Suppressor macrophage (primary cell): ENCODE measurements at places on chromosomes 6 and 20.

- DNase-seq: no peak
Observed at GRCh38 chr6:164079275-164079600, 664.7 kb downstream of the QKI start.

GRCh38 chr6:64010010-64010409, 374.4 kb downstream of the PHF3 start:
- no peak for DNase-seq

DNA sequence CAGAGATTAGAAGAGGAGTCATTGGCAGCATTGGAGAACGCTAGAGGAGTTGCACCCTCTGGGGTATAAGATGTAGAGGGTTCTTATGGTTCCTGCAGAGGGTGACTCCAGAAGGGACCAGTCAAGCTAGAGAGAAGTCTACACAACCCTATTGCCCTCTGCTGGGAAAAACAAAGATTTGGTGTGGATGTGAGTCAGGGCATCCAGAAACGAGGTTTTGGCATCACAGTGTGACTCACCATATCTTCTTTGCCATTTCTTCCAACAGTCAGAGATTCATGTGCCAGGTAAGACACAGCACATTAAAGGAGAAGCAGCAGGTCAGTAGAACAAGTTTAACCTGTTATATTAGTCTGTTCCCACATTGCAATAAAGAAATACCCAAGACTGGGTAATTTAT, 598.8 kb downstream of the MAFB start:
- no peak for DNase-seq

DNA sequence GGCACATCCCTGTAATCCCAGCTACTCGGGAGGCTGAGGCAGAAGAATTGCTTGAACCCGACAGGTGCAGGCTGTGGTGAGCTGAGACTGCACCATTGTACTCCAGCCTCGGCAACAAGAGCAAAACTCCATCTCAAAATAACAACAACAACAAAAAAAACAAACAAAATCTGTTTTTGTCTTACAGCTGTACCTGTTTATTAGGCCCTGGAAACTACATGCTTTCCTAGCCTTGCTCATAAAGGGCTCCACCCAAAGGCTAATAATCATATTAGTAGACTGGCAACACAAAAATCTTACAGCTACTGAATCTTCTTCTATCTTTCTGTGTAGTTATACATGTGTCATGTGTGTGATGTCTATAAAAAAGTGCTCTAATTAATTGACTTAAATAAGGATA, 503.9 kb upstream of the EYS start:
- no peak for DNase-seq

- peak; percentile 68 for DNase-seq
Observed at GRCh38 chr6:43575105-43575771, 600 bp downstream of the XPO5 start.

DNA sequence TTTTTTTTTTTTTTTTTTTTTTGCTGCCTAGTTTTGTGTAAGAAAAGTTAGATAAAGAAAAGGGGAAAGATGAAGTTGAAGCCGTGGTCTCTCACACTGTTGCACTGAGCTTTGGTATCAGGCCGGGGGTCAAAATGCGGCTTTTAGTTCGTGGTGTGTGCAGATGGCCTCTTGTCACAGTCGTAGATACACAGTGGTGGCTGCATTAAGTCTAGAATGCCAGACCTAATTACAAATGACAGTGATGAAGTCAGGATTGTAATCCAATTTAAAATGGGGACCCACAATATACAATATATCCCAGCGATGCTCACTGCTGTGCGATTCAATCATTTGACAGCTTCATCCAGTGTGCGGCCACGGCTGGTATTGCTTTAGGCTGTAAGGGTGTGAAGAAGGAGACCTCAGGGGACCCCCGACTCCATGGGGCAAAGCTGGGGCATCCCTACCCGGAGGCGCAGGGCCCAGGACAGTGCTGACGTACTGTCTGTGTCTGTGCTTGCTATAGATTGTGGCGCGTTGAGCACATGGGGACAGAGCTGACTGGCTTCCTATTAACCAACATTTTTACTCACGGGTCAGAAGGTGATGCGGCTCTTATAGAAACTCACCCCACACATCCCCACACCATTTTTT, 210.0 kb upstream of the SOX4 start:
- DNase-seq: no peak

- no peak for DNase-seq
Observed at GRCh38 chr6:47473791-47474346, 3.7 kb upstream of the CD2AP start.

- no peak for DNase-seq
Observed at GRCh38 chr6:138716971-138717665, 56.5 kb upstream of the CCDC28A start.

- peak; percentile 98 for DNase-seq
Observed at GRCh38 chr6:137224799-137225198, 5.6 kb upstream of the IFNGR1 start.

- DNase-seq: no peak
Observed at GRCh38 chr6:144259986-144260385, 25.1 kb upstream of the UTRN start.

DNA sequence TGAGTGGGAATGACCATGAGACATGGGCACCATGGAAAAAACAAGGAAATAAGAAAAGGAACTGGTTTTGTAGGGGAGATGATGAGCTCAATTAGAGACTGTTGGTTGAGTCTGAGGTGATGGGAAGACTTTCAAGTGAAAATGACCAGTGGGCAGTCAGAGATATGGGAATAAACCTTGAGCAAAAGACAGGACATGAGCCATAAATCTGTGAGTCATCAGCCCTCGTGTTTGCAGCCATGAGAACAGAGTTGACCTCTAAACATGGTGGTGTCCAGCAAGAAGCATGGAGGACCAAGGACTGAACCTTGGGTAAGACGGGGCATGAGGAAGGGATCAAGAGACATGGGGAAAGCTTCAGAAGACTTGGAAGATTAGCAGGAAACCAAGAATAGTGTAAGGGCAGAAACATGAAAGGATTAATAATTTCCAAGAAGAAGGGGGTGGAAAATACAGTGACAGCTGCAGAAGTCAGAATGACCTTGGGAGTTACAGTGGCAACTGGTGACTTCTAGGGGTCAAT, 280.6 kb upstream of the PRDM1 start:
- peak; percentile 79 for DNase-seq

- DNase-seq: no peak
Observed at GRCh38 chr6:134468633-134469032, 150.7 kb upstream of the SGK1 start.

DNA sequence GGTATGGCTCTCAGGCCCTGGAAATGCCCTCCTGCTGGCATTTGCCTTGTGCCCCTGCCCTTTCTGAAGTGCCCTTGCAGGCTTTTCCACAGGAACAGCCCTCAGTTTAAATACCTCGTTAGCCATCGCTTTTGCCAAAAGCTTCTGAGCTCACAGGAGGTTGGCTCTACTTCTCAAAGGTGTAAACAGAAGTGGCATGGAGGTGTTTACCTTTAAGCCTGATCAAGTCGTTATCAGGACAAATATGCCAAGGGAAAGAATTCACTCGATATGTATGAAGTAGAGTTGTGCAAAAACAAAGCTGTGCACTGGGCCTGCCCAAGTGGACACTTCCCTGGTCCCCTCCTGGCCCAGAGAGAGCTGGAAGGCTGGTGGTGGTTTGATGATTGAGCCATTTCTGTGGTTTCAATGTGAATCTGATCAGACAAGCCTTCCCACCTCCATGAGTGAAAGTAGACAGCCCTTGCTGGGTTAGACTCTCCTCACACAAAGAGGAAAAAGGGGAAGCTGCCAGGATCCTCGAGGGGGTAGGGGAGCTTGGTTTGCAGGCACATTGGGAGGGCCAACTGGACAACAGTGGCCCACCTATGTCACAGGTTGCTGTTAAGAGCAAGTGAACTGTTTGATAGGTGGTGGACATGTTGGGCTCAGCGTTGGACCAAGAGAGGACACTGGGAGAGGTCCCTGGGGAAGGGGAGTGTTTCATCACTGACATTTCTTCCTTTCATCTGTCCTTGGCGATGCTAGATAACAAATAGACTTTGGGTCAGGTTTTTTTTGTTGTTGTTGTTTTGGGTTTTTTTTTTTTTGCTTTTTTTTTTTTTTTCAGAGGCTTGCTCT, 98.7 kb downstream of the ZDHHC14 start:
- DNase-seq: no peak

DNA sequence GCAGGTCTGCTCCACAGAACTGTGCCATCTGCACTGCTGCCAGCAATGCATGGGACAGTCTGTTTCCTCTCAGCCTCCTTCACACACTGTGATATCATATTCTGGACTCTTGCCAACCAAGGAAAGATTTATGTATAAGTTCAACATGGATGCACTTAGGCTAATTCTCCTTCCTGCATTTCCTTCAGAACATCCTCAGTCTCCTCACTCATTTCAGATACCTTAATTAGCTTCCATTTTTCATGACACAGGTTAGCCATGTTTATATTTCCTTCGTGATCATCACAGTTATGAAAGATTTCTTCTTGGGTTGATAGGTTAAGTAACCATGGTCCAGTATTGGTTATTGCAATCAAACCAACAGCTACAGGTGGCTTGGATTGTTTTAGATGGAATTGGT, 46.4 kb upstream of the DDR1 start:
- DNase-seq: no peak

- no peak for DNase-seq
Observed at GRCh38 chr20:62104791-62105345, 17.4 kb upstream of the LSM14B start.

- DNase-seq: peak; percentile 63
Observed at GRCh38 chr20:51492167-51493092, 50.1 kb downstream of the NFATC2 start.

DNA sequence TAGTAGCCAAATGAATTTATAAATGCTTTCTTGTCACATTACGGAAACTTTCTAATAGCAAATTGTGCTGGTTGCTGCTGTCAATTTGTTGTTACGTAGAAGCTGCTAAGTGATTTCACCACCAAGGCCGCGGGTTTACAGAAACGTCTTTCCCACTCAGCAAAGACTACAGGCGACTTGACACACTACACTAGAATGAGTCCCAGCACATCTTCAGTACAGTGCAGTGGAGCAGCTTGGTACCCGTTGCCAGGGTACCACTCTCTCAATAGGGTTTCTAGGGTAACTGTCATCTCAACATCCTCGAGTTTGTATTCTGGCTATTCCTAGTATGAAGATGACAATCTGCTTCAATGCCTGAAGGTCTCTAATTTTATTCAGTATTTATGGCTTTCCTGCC, 22.7 kb upstream of the ZDHHC14 start:
- no peak for DNase-seq

- DNase-seq: no peak
Observed at GRCh38 chr6:133778414-133779130, 110.3 kb upstream of the TCF21 start.

- DNase-seq: no peak
Observed at GRCh38 chr6:56364827-56365339, 117.5 kb upstream of the COL21A1 start.

GRCh38 chr20:6702144-6702543, 65.3 kb upstream of the BMP2 start:
- no peak for DNase-seq

DNA sequence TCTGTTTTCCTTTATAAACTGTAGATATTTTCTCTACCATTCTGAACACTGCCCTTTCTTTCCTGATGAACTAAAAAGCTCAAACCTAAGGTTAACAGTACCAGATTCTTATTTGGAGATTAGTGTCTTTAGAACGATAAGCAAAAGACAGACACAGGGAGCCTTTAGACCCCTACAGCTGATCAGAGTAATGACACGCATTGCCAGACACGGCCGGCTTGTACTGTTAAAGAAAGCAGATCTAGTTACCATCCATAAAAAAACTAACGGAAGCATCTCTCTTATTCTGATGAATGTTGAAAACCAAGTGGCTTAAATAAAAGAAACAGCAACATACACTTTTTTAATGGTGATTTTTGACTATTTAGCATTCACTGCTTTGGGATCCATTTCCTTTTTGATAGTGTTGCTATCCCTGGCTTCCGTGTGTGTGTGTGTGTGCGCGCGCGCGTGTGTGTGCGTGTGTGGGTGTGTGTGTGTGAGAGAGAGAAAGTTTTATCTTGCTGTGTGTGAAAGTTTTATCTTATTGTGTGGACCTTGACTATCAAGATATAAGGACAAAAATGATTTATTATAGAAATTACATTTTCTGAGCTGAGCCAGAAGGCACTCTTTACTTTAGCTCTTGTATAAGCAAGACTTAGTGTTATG, 95.6 kb upstream of the SLC35B3 start:
- no peak for DNase-seq

- DNase-seq: no peak
Observed at GRCh38 chr20:62815066-62815991, 1.5 kb upstream of the COL9A3 start.

DNA sequence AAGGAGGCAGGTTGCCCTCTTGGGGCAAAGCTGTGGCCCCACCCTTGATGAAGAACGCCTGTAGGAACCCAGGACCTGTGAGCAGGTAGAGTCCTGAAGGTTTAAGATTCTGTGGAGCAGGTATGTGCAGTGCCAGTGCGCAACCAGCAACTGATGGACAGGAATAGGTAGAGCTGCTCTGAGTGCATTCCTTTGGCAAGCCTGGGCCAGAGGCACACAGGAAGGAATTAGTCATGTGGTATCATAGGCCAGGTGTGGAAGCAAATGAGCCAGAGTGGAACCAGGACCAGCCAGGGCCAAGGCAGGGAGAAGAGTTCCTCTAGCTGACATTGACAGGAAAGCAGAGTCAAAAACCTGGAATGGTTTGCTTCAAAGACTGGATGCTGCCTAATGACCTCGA, 1.4 kb upstream of the KHDC1 start:
- no peak for DNase-seq

DNA sequence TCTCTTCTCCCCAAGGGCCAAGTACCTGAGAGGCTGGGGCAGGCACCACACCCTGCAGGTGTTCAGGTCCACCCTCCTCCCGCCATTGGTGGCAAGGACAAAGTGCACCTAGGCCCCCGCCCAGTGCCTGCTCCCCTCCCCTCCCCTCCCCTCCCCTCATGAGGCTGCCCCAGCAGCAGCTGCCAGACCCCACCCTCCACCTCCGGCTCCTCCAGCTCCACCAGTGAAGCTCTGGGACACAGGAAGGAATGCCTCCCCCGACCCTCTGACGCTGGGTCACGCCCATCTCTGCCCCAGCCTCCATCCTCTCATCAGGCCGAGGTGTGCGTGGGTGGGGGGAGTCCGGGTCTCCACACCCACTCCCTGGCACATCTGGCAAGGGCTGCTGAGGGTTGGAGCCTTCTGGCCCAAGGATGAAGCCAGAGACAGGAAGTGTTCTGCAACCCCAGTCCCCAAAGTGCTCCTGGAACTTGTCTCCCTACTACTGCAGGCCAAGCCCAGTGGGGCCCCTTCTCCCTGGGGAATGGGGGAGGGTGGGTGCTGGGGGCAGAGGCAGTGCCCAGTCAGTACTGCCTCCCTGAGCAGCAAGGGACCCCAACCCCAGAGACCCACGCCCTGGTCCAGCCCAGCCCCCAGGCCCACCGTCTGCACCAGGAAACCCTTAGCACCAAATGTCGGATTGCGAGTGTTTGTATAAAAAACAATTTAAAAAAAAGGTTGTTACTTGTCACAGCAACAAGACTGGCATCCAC, 1.6 kb upstream of the UCKL1 start:
- peak; percentile 55 for DNase-seq
